ENCODE measurements at places on chromosomes 5 and 9.

- DNase-seq, result no peak
Measured at GRCh38 chr9:89422151-89422975, 75.5 kb downstream of the SEMA4D start.

- DNase-seq, result peak; percentile 82
Measured at GRCh38 chr5:179138568-179138925, 78.4 kb downstream of the ZNF354C start.

DNA sequence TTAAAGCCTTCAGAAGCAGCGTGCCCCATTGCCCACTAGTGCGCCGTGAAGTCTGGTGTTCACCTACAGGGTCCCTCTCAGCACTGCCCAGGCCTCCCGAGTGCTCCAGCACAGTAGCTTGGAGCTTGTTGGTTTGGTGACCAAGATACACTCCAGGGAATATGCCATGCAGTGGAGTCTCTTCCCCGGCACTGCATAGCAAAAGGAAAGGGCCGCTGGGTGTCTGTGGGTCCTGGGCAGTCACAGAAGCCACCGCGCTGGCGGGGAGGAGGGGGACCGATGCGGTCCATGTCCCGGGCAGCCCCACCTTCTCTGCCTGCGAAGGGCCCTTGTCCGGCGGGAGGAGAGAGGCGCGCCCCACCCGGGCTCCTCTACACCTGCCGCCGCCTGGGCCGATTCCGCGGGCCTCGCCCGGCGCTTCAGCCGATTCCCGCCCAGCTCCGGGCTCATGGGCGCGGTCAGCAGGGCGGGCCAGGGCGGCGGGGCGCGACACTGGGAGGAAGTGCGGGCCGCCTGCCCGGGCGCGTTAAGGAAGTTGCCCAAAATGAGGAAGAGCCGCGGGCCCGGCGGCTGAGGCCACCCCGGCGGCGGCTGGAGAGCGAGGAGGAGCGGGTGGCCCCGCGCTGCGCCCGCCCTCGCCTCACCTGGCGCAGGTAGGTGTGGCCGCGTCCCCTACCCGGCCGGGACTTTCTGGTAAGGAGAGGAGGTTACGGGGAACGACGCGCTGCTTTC lies at the start of gene SYK:
Gene SYK (plus strand): TSS at position 579 of the 732 bp plus-strand sequence. CDS start 42,080 bp downstream, outside the sequence.
- DNase-seq, result peak; percentile 23

GRCh38 chr5:165410476-165410875 lies 1905.1 kb downstream of the MAT2B start:
- no peak for DNase-seq

GRCh38 chr5:168808051-168808616 lies 229.0 kb upstream of the PANK3 start:
- DNase-seq, result no peak

GRCh38 chr5:172798422-172799215 lies 27.6 kb upstream of the DUSP1 start:
- no peak for DNase-seq

DNA sequence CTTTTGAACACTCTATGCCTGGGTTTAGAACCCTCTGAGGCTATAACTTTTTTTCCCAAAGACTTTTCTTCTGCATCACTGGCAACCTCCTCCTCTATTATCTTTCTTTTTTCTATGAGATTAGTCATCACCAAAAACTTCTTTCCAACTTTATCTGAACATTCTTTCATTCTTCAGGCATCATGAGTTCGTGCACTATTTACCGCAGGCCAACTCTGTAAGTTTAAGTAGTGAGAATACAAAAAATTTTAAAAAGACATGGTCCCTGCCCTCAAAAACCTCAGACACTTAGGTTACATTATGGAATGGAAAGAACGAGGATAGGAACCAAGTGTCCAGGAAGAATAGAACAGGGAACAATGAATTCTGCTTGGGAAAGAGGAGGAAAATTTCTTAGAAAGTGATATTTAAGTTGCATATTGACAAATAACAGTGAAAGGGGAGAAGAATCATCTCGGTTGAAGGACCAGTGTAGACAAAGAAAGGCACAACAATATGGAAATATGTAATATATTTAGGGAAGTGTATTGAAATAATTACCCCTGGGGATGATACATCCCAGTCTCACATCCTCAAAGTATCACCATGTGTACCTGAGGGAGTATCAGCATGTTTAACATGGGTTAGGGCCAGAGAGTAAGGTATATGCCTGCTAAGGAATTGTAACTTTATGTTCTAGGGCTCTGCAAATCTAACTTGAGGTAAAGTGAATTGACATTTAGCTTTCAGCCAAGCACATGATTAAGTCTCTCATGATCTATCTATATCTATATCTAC lies 196.5 kb upstream of the NREP start:
- no peak for DNase-seq

GRCh38 chr9:133505186-133505830 lies 19.5 kb downstream of the MYMK start:
- no peak for DNase-seq

- DNase-seq, result no peak
Measured at GRCh38 chr5:145056800-145057199, 778.3 kb downstream of the PRELID2 start.

DNA sequence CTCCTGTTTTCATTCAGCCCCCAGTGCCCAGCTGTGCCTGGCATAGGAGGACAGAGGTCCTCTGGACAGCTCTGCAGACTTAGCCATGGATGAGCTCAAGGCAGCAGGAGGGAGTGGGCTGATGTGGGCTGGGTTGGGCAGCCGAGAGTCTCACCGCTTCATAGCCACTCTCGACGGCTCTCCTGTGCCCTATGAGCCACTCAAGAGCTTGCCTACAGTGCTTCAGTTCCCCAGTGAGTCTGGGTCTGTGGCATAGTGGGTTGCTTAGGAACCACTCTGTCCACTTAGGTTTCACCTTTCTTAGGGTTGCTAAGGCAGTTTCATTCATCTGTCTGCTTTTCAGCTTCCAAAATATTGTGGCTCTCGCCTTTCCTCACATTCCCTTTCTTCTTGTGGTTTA lies 296.8 kb downstream of the ICE1 start:
- DNase-seq, result no peak

- no peak for DNase-seq
Measured at GRCh38 chr5:343461-344401, 22.2 kb downstream of the AHRR start.

DNA sequence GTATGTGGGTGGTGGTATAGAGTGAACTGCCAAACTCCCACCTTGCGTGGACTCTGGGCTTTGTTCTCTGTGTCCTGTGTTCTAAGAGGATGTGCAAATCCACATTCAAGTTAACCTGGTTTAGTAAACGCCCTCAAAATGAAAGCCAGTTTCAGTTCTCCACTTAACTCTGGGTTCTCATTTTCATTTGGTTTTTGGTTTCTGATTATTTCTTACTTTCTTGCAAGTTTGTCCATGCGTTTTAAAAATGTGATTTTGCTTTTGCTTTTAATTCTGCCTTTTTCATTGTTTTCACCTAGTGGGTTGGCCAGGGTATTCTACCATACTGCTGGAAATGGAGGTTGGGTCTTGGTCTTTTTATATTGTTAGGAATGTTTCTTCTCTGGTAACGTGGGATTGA lies 38.2 kb downstream of the GALNT10 start:
- DNase-seq, result no peak

GRCh38 chr9:89005323-89005722 lies 14.1 kb downstream of the S1PR3 start:
- DNase-seq, result no peak

GRCh38 chr5:129243039-129243438 lies 148.5 kb downstream of the ISOC1 start:
- no peak for DNase-seq

DNA sequence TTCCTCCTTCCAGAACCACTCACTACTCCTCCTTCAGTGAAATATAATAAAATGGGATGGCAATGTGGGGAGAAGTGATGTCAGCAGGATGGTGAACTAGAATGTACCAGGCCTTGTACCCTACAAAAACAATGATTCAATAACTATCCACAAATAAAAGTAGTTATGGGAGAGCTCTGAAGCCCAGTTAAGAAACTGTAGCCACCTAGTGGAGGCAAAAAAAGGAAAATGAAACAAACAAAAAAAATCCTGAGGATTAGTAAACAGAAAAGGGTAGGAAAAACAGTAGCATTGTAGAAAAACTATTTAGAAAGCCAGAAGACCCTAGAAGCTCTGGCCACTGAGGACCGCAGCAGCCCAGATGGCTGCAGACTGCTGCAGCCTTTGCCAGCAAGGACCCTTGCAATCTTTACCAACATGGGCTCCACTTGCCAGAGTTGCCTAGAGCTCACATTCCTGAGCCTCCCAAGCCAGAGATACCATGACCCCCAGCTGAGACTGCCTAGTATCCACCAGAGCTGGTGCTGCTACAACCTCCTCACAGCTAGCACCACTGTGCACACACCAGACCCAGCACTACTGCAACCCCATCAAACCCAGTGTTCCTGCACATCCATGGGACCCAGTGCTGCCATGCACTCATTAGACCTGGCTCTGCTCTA lies 259.7 kb upstream of the MSX2 start:
- no peak for DNase-seq

- DNase-seq, result peak; percentile 72
Measured at GRCh38 chr5:138942861-138943260, 67.7 kb upstream of the LRRTM2 start.

DNA sequence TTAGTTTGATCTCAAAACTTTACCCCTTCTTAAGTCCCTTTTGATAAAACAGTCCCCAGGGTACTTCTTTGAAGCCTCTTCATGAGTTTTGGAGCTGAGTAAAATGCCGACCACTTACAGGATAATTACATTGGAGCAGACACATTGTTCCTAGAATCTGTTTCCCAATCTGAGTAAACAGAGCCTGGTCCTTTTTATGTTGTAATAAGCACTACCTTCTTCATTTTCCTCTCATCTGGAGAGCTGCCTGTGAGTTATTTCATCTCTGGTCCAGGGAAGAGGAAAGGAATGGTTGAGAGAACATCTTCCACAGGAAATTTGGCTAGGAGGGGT lies 26.3 kb upstream of the GALNT10 start:
- no peak for DNase-seq

GRCh38 chr9:86614871-86615849 lies 260.9 kb upstream of the TUT7 start:
- no peak for DNase-seq

DNA sequence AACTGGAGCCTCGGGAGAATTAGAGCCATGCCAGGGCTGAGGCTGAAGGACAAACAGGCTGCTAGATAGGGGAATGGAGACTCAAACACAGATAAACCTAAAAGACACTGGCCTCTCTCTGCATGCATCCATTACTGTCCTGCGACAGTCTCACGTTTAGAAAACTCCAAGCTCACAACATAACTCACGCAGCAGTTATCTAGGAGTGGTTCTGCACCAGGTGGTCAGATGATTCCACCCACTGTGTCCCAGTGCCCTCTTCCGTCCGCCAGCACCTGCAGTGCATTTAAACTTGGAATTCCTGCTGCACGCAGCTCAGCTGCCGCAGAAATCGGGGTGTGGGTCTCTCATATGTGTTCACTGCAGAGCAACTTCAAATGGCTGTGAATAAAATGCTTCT lies 272.6 kb upstream of the IRX2 start:
- DNase-seq, result no peak

DNA sequence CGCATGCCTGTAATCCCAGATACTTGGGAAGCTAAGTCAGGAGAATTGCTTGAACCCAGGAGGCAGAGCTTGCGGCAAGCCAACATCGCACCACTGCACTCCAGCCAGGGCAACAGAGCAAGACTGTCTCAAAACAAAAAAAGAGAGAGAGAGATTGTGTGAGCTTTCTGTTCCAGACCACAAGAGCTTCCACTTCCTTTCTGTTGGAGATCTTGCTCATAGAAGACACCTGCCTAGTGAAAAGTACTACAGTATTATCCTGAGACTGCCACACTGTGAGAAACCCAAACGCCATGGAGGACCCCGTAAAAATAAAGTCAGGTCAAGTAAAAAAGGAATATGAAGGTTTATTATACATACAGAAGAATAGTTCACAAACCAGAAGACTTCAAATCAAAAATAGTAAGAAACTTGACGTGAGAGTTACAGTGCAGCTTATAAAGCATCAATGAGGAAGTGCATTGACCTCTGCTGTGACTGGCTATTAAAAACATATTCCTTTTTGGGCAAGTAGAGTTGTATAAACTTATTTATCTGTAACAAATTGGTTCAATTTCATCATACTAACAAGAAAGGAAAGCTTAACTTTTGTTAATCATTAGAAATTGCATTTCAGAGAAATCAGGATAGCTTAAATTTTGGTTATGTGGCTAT lies 4.3 kb upstream of the EMB start:
- no peak for DNase-seq

DNA sequence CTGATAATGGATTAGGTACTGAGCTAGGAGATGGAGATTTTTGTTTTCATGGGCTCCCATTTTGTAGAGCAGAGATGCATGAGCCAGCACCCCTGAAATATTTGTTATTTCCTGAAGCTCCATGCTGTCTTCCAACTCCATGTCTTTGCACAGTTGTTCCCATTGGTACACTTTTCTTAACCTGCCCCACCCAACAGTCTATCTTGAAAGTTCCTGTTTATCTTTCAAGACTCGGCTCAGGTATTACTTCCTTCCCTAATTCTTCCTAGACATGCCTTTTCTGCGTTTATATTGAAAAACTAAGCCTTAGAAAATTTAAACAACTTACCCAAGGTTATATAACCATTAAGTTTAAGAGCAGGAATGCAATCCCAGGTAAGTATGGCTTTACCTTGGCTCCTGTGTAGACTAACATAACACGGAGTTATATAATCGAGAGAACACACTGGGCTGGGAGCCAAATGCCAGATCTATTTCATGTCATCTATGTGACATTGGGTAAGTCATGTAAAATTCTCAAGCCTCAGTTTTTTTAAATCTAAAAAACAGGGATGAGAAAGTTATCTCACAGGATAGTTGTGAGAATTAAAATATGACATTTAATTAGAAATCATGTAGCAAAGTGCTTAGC lies 67.4 kb downstream of the LIX1 start:
- DNase-seq, result no peak

DNA sequence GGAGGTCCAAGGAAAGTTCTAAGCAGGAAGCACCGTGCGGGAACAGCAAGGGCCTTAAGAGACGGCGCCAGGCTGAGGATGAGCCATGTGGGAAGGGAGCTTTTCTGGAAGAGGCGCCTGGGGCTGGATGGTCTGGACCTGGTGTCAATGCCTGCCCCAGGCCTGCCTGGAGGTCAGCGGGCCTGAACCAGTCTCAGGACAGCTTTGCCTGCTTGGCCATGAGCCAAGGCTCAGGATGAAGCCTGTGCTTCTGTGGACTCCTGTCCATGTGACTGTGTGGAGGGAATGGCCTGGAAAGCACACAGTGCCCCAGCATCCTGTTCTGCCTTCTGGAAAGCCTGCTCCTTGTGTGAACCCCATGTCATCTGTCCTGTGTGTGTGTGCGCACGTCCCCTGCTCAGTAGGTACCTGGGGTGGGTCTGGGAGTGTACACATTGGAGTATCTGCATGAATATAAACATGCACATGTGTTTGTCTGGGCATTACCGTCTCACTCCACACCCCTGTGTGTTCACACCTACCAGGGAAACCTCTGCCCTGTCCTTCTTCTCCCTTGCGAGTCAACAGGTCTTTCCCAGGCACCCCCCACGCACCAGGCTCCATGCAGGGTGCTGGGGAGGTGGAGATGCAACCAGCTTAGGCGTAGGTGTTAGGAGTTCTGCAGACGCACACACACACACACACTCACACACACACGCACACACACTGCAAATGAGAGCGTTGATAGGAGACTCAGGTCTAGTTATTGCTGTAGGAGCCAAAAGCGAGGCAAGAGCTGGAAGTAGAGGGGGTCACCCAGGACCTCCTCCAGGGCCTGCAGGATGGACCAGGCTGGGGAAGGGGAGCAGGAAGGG lies 24.8 kb downstream of the DAB2IP start:
- no peak for DNase-seq

Data from posterior cingulate gyrus (tissue), 11 donors.